ENCODE measurements at places on chromosomes 2 and 18.

DNA sequence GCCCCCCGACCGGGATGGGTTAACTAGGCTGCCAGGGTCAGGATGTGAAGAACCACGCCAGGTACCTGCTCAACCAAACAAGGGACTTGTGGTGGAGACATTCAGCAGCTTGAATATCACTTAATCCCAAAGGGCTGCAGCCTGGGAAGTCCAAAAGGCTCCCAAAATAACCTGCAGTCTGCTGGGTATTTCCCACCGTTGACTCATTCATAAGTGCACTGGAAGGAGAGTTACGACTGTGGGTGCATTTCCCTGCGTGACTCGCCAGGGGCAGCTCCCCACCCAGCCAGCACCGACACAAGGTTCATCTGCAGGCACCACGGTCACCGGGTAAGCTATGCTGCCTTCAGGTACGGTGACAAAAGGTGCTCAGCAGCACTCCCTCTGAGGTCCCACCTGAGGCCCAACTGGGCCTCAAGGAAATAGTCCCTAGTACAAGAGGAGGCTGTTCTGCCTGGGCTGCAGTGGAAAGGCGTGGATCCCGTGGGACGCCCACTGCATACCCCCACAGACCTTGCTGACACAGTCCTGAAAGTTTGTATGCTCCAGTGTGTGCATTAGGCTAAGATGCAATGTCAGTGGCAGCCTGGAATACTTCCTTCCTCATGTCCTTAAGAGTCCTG lies 86.5 kb downstream of the UXS1 start:
- DNase-seq, result peak; percentile 31

DNA sequence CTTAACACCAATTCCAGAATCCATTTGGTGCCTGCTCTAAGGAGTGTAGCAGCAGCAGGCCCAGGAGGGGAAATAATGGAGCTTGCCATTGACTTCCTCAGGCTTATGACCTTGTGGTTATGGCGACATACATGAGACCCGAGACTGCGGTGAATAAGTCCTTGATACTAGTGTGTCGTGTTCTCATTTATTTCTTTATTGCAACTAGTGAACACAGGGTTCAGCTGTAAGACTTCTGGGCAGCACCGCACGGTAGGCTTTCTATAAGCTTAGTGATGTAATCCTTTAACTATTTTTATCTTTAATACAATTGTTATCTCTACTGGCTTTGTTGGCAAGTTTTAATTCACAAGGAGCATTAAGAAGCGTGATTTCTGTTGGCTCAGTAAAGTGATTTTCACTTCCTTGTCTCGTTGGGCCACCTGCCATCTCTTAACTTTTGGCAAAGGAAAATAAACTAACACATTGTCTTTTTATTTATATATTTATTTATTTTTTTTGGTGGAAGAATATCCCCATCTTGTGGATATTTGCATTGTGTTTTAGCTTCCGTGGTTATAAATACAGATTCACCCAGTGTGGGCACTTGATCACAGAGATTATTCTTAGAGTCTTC lies 139.8 kb downstream of the LTBP1 start:
- no peak for DNase-seq

DNA sequence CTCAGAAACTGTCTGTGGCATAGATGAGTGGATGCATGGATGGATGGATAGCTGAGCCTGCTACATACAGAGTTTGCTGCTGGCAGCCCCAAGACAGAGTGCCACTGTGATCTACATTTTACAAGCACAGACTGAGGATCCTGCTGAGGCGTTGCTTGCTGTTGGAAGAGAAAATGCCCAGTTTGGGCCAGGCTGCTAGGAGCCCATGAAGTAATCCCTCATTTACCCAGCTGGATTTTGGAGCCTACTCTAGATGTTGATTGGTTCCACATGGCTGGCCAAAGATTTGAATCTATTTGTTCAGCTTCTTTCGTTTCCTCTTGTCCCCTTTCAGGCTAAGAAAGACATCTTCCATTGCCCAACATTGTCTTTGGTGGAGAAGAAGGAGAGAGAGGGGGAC lies 261.3 kb downstream of the CLIP4 start:
- DNase-seq, result no peak

- DNase-seq, result no peak
These were observed 198.0 kb upstream of the SOX11 start for GRCh38 chr2:5494212-5494611.

- DNase-seq, result no peak
These were observed 26.5 kb downstream of the CRYGD start for GRCh38 chr2:208097801-208098200.

DNA sequence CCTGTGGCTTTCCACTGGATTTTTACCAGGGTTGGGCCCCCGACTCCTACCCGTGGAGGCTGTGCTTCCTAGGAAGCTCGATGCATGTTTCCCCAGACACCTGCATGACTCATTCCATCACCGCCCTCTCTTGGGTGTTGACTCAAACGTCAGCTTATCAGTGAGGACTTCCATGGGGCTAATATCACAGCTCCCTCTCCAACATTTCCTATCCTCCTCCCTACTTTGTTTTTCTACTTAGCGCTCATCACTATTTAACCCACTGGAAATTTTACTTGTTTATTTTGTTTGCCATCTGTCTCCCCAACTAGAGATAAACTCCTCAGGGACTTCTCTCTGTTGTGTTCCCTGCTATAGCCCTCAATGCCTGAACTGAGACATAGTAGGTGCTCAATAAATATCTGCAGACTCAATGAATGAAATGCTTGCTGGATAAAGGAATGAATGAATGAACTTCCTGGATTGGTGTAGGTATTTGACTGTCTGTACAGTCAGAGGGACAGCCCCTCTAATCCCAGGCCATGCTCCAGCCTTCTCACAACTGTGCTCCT lies 89.7 kb upstream of the MSH2 start:
- no peak for DNase-seq

- no peak for DNase-seq
These were observed 19.0 kb upstream of the KLF7 start for GRCh38 chr2:207184768-207185167.

DNA sequence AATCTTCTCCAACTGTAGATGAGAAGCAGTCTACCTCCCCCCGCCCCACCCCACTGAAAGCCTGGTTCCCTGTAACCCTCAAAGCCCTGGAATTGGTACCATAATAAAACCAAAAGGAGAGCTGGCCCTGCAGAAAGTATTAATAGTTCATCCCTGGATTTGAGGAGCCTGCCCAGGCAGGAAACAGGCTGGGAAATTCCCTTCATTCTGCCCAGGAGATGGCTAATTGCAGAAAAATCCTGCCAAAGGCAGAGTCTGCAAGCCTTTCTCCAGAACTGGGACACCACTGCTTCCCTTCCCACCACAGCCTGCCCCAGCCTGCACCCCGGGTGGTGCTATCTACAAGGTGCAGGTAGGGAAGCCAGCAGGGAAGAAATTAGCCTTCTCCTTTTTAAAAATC lies 16.3 kb downstream of the GKN2 start:
- no peak for DNase-seq

DNA sequence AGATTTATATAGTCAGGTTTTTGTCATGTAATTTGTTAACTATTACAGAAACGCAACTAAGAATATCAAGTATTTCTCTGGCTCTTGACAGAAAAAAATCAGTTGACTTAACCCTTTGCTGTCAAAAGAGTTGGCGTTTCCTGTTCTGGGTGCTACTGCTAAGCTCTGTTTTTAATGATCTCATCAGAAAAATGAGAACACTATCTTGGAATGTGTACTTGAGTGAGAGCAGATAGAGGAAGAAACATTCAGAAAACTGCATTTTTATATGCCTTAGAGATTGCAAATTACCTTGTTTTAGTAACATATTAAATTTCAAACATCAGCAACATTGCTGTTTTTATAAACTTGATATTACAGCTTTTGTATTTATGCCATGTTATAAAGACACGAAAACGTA lies 297.9 kb downstream of the RDH14 start:
- no peak for DNase-seq

DNA sequence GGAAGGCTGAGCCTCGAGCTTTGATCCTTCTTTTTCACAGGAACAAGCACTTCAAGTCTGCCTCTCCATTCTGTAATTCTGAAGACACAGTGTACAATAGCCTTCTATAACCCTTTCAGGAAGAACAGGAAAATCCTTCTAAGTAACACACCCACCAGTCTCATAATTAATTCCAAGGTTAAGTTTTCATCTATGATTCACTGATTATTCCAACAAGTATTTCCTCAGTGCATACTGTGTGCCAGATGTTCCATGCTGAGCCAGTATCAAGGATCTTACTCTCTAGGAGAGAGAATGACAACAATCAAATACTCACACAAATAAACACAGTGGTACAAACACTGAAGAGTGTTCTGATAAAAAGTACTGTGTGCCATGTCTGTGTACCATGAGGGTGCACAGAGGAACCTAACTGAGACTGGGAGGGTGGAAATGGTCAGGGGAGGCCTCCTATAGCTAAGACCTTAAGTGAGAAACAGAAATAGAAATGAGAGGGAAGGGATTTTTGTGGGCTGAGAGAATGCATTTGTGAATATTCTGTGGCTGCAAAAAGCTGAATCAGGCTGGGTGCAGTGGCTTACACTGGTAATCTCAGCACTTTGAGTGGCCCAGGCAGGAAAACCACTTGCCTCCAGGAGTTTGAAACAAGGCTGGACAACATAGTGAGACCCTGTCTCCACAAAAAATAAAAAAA lies 7.3 kb upstream of the MTLN start:
- no peak for DNase-seq

DNA sequence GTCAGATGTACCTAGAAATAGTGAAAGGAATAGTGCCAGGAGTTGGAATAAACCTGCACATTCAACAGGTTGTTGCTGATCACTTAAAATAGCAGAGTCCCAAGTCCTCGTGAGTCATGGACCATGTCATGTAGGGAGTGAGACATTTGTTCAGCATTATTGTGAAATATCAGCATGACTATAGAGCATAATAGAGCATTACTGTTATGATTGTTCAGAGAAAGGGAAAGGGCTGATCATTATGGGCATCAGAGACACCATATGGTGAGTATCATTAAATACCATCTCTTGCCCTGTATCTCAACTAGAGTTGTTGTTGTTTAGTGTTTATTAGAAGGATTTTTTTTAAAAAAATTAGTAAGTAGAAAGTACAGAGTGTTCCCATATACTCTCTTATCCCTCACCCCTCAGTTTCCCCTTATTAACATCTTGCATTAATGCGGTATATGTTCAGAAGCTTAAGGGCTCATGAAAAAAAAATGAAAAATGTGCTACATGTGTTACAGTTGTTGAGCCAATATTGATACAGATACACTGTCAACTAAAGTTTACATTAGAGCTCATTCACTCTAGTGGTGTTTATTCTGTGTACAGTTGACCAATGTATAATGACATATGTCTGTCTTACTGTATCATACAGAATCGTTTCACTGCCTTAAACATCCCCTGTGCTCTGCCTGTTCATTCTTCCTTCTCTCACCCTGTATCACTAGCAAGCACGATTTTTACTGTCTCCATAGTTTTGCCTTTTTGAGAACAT lies 5.7 kb downstream of the ELAC1 start:
- no peak for DNase-seq

Measured in CD4-positive, alpha-beta T cell treated with Interleukin-1 beta for 1 hour (primary cell).